Stimulated activated naive CD8-positive, alpha-beta T cell treated with anti-CD3 and anti-CD28 coated beads, Interleukin-15, Interleukin-2, amounts not matched to agents 100 U/mL and 50 U/mL, for 24 hours (primary cell): ENCODE measurements at places on chromosomes 7 and 10.

- DNase-seq: no peak
Measured at GRCh38 chr7:76091506-76091905, 43.6 kb downstream of the MDH2 start.

GRCh38 chr10:24488631-24489030 is 235.1 kb downstream of the ARHGAP21 start:
- no peak for DNase-seq

DNA sequence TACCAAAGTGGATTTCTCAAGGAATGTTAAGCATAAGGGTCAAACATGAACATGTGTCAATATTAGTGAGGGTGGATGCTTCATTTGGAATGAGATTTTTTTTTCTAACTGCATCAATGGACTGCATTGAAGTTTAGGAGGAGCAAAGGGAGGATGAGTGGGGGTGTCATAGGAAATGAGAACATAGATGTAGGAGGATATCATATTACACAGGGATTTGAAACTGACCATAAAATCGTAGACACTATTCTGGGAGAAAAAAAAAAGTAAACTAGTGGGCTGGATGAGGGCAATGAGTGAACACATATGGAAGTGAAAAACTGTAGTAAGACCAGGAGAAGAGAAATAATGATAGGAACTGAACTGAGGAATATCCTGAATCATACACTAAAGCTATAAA is 109.4 kb downstream of the SEMA3A start:
- DNase-seq: no peak

- DNase-seq: peak; percentile 5
Measured at GRCh38 chr7:114083166-114084001, 164.6 kb upstream of the PPP1R3A start.

GRCh38 chr7:4207011-4207410 is 475.1 kb upstream of the FOXK1 start:
- DNase-seq: no peak

DNA sequence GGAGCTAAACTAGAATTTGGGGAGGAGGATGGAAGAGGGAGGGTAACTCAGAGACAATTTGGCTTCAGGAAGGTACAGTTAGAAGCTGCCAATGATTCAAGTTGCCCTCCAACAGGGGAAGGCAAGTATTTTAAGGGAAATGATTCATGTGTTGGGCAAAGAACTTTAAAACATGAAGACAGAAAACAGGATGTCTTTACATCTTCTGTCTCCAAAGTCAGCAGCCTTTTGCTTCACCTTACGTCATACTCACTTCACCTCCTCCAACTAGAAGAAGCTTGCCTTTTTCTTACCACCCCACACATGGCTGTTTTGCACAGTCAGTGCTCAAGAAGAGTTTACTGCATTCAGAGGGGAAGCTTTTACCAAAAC is 36.1 kb downstream of the PPP1R3C start:
- no peak for DNase-seq

DNA sequence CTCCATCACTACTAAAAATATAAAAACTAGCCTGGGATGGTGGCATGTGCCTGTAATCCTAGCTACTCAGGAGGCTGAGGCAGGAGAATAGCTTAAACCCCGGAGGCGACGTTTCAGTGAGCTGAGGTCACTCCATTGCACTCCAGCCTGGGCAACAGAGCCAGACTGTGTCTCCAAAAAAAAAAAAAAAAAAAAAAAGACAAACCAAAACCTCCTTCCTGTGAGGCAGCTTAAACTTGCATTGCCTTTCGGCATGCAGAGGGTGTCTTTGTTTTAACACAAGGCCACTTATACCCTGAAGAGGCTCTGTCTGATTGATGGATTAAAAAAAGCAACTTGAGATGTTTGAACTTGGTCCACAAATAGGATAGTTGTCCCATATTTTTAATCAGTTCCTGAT is 128.4 kb upstream of the RSU1 start:
- no peak for DNase-seq

DNA sequence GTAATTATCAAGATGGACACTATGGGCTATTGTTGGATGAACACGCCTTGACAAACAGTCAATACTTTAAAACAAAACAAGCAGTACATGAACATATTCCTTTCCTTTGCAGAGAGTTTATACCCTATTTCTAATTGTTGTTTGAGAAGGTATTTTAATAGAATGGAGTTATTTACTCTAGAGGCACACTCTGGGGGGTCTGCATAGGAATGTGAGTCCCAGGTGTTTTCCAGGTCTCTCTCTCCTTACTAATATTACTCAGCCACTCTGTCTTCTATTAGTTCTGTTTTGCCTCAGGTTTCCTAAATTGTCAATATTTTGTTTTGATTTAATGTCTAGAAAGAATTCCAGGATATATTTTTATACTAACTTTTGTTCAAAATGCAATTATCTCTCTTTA is 1091.4 kb downstream of the CNTNAP2 start:
- DNase-seq: no peak

GRCh38 chr7:41735206-41735605 is 32.3 kb upstream of the INHBA start:
- no peak for DNase-seq

DNA sequence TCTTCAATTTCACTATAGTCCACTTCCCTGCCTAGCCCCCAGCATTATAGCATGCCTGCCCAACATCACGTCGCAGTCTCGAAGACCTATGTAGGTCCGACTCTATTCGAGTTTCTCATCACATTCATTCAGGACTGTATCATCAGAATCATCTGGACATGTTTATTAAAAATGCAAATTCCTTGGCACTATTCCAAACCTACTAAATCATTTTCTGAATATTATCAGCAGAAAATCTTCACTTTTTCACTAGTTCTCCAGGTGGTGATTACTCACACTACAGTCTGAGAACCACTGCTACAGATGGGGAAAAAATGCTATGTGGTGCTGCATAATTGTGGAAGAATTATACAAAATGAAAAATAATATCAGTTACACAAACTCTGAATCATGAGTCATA is 29.3 kb upstream of the ETV1 start:
- no peak for DNase-seq

DNA sequence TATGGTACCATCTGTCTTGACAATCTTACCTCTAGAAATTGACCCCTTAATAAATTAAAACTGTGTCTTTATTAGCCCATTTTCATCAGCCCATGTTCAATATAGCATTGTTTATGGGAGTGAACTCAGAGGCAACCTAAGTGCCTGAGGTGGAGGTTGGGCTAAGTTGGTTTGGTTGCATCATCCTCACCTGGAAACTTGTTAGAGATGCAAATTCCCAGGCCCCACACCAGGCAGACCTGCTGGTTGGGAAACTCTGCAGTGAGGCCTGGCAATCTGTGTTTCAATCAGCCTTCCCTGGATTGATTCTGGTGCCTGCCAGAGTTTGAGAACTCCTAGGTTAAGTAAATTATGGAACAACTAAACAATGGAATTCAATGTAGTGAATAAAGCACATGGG is 9.4 kb upstream of the FAM170B start:
- DNase-seq: no peak

GRCh38 chr7:157309988-157310668 is 26.7 kb upstream of the DNAJB6 start:
- DNase-seq: no peak

- DNase-seq: no peak
Measured at GRCh38 chr7:101125989-101126650, 784 bp upstream of the SERPINE1 start.

- DNase-seq: no peak
Measured at GRCh38 chr7:16803881-16804673, 722 bp downstream of the AGR2 start.

DNA sequence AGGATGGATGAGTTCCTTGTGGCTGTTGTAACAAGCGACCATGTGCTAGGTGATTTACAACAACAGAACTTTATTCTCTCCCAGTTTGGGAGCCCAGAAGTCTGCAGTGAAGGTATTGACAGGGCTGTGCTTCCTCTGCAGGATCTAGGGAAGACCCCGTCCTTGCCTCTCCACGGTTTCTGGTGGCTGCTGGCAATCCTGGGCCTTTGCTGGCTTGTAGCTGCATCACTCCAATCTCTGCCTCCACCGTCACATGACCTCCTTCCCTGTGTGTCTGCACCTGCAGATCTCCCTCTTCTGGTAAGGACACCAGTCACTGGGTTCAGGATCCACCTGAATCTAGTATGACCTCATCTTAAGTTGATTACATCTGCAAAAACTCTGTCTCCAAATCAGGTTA is 115.6 kb downstream of the GLRX3 start:
- DNase-seq: no peak

DNA sequence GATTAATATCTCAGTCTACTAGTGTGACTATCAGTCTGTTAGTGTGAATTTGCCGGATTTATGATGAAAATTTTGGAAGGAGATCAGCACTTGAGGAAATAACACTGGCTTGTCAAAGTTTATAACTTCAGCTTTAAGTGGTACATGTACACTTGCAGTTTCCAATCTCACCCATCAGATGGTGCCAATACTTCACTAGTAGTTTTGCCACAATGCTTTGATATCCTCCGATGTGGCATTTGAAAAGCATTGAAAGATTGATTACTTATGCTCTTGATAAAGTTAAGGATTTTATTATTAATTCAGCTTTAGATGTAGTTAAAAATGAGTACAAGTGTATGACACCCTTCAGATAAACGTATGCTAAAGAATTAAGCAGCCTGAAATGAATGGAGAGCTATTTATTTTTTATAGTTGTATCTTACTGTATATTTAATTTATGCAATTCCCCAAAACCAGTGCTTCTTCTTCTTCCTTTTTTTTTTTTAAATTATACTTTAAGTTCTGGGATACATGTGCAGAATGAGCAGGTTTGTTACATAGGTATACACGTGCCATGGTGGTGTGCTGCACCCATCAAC is 98.2 kb downstream of the ANLN start:
- peak; percentile 16 for DNase-seq

DNA sequence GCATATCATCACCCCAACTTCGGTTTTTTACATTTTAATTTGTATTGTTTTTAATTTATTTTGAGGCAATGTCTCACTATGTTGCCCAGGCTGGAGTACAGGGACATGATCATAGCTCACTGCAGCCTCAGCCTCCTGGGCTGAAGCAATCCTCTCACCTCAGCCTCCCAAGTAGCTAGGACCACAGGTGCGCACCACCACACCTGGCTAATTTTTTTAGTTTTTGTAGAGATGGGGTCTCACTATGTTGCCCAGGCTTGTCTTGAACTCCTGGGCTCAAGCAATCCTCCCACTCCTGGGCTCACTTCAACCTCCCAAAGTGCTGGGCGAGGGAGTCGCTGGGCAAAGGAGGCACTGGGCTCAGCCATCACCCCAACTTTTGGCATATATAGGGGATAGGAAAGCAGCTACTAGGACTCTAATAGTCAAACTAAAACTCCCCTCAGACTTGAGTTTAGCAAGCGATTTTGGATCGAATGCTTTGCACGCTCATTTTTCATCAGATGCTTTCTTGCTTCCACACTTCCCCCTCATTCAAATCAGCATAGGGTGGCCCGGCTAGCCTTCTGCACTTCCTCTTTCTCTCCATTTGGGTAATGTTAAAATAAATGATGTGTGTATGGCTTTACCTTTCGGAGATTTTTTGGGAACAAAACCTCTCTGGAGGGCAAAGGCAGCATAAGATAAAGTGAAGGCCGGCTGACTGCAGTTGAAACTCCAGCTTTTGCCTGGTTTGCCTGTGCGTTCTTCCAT is 20.8 kb upstream of the NMT2 start:
- DNase-seq: no peak

- no peak for DNase-seq
Measured at GRCh38 chr7:680411-681127, 45.9 kb upstream of the DNAAF5 start.

DNA sequence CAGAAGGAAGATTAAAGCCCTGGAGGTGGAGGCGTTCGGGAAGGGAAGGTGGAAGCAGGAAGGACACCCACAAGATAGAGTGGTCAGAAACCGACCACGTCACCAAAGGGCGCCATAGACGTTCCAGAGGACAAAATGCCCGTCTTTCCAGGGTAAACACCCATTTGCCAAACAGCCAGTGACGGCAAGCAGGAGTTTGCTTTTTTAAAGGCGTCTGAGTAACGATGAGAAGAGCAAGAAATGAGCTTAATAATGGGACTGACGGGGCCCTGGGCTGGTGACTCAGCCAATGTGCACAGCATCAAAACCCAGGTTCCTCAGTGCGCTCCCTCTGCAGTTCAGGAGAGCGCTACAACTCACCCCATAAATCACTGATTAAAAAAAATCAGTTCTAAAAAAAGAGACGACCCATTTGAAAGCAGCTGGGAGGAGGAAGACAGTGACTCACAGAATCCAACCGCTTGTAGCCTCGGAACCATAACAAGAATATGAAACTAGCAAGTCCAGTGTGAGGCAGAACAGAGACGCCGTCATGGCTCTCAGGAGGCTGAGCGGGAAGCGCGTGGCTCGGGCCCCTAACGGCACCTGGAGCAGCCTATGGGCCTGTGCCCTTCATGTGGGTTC is 5.9 kb downstream of the DIP2C start:
- DNase-seq: no peak

DNA sequence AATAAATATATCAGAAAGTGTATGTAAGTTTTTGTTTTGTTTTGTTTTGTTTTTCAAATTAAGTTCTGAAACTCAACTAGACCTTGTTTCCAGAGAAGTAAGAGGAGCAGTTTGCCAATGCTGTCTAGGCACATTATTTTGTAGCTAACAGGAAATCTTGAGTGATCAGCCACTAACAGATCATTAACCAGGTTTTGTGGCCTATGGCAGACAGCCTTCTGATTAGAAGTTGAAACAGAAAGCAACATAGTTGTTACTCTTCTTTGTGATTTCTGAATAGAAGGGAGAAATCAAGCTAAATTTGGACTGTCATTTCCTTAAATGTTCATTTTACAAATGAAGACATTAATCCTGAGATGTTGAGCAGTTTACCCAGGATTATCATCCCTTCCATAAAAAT is 142.6 kb downstream of the PLXDC2 start:
- no peak for DNase-seq

DNA sequence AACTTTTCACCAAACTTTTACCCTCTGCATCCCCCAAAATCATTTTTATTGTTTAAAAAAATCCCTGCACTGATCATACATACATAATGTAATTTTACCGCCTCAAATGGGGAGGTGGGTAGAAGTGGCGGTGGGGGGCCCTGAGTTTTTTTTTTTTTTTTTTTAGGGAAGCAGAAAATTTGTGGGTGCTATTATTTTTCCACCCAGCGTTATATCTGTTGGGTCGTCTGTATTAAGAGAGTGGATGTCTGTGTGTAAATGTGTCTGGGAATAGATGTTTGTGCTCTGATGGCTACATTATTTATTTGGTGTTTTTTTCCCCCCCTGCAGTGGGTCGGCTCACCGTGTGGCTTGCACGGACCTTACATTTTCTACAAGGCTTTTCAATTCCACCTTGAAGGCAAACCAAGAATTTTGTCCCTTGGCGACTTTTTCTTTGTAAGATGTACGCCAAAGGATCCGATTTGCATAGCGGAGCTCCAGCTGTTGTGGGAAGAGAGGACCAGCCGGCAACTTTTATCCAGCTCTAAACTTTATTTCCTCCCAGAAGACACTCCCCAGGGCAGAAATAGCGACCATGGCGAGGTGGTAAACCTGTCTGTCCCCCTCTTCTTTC is 438 bp downstream of the ARID5B start:
- DNase-seq: no peak

DNA sequence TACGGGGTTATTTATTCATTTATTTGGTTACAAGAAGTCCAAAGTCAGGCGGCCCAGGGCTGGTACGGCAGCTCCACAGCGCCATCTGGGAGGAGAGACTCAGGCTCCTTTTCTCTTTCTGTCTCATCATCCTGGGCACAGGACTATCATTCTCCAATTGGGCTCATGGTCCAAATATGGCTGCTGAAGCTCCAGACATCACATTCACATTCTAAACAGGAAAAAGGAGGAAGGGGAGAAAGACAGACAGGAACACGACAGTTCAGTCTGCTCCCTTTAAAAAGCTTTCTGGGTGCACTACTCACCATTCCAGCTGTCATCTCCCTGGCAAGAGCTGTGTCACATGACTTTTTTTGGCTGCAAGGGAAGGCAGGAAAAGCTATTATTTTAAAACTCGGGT is 74.4 kb upstream of the PDZD8 start:
- DNase-seq: no peak
